ENCODE measurements at places on chromosomes 2 and 18.

GRCh38 chr2:224223851-224224555, 177.9 kb downstream of the FAM124B start:
- DNase-seq = no peak

DNA sequence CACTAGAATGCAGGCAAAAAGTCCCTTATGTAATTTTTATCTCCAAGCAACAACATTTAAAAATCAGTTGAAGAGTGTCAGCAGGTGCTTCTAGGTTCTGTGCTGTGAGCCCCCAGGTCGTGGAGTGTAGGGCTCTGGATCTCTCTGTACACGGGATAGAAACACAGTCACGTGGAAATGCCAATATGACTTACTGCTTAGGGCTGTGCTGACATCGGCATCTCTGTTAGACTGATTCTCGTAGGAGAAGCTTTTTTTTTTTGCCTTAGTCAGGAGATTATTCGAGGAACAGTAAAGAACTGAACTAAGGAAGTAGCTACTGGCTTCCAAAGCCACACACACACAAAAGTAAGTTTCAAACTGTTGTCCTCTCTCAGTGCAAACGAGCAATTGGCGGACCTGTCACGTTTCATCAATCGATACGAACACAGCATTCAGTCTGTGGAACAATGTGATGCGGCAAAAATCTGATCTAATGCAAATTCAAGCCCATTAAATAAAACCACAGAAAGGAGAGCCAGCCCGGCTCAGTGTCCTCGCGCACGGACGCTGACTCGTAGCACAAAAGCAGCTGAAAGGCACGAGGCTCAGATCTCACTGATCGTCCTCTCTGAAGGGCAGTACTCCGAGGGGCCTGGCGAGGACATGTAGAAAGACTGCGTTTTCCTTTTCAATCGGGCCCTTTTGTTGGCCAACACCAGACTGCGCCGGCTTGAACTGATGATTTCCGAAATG, 41.5 kb downstream of the PRELID3A start:
- no peak for DNase-seq

- no peak for DNase-seq
Measured at GRCh38 chr2:21404137-21404536, 280.4 kb downstream of the TDRD15 start.

- DNase-seq = peak; percentile 75
Measured at GRCh38 chr2:86238354-86238753, 39.1 kb downstream of the MRPL35 start.

DNA sequence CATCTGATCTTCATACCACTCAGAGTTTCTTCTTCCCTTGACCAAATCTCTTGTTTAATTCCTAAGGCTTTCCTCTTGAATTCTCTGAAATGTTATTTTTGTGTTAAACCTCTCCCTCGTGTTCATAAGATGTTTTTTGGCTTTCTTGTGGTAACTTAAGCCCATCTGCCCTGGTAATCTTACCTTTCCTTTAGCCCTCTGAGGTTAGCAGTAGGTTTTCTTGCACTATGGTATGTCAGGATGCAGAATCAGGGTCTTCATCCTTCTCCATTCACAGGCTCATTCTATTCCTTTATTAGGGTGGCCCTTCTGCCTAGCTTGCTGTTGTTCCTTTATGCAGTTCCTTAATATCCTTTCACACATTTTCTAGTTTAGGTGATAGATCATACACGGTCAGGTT, 24.1 kb downstream of the GIGYF2 start:
- no peak for DNase-seq

- no peak for DNase-seq
Measured at GRCh38 chr2:43376523-43377198, 150.3 kb upstream of the ZFP36L2 start.

DNA sequence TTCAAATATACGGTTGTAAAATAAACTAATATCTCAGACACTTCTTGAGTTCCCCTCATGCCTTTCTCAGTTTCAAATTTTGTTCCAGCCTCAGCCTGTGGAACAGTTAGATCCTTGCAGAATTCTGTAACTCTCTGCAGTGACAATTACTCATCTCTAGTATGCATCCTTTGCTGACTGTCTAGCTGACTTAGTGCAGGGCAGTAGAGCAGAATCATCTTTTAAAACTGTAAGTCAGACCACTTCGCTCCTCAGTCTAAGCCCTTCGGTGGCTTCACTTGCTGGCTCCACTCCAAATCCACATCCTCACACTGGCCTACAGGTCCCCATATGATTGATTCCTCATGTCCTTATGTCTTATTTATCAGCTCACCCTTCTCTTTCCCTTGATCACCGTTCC, 164.1 kb upstream of the ZSWIM2 start:
- no peak for DNase-seq

DNA sequence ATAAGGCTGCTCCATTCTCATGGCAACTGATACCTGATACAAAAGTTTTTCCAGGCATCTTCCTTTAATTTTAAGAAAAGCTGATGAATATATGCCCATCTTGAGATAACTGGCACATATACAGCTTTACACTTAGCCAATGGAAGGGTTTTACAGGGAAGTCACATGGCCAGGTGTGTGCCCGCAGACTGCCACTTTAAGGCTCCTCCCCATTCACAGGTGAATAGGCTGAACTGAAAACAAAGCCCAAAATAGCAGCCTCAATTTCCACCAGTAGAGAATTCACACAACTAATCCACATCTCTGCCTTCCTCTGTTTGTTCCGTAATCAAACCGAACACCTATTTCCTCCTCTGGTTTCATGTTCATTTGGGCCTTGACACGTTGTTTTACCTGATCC, 9.8 kb upstream of the ME2 start:
- no peak for DNase-seq

DNA sequence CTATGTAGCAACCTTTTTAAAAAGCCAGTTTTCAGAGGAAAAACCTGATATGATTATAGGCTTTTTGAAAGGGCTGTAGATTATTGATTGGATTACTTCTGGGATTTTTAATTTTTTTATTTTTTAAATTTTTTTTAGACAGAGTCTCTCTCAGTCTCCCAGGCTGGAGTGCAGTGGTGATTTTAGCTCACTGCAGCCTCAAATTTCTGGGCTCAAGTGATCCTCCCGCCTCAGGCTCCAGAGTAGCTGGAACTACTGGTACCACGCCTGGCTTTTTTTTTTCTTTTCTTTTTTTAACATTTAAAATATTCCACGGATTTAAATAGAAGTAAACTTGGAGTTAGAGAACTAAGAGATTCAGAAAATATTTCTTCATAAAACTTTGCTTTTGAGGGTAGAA, 1.2 kb downstream of the MRPL19 start:
- peak; percentile 31 for DNase-seq

DNA sequence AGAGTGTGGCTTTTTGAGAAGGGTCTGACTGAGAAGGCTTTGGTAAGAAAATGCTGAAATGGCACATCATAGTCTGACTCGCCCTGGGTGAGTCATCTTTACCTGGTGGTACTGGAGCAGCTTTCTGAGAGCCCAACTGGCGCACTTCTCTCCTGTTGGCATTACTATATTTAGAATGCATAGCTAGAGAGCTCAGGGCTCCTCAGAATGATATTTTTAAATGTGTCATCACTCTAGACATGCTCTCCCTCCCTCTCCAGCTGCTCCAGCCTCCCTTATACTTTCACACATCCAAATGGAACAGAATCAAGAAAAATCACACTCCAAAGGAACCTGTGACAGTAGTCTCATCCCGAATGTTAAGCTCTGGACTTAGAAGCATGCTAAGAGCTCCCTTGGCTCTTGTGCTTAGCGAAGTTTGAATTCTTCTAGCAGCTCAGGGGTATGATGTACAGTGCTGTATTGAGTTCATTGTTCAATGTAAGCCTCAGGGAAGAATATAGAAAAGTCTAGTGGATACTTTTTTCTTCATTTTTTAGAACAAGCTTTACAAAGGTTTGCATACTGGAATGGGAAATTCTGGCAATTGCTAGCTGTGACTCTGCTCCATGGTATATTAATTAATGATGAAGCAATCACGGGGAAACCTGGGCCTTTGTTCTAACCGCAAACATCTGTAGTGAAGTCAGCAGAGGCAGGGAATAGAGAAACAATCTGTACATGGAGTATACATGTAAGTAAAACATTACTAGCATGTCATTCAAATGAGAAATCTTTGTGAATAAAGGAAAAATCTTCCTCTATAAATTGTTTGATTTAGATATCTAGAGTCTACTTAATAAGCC, 751.2 kb upstream of the NRXN1 start:
- DNase-seq = no peak

- no peak for DNase-seq
Measured at GRCh38 chr2:153819501-153819900, 52.2 kb upstream of the GALNT13 start.

DNA sequence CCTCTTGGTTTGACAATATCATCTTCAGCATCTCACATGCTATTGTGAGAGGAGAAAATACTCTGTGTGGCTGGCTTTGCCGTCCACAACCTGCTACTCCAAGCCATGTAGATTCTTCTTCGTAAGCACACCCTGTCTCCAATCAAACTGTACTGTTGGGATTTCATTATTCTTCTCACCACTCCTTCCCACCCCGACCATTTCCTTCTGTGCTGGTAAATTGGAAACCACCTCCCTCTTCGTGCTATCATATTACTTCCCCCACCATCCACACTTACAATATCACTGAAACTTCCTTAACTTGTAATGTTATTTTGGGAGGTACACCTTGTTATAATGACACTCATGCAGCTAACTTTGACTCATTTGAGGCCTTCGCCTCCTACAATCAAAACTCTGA, 3.2 kb upstream of the AGXT start:
- no peak for DNase-seq

GRCh38 chr2:101704046-101704466, 6.5 kb downstream of the MAP4K4 start:
- peak; percentile 53 for DNase-seq

DNA sequence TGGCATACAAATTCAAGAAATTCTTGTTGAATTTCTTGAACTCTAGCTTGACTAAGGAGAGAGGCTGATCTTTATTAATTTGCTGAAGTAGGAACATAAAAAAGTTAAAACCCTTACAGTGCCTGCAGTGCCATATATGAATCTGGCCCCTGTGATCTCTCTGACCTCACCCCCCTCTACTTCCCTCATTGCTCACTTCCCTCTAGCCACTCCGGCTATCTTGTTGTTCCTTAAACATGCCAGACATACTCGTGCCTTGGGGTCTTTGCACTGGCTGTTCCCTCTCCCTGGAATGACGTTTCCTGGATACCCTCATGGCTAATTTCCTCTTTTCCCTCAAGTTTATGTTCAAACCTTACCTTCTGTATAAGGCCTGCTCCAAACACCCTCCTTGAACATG, 246.3 kb upstream of the SIX2 start:
- no peak for DNase-seq

DNA sequence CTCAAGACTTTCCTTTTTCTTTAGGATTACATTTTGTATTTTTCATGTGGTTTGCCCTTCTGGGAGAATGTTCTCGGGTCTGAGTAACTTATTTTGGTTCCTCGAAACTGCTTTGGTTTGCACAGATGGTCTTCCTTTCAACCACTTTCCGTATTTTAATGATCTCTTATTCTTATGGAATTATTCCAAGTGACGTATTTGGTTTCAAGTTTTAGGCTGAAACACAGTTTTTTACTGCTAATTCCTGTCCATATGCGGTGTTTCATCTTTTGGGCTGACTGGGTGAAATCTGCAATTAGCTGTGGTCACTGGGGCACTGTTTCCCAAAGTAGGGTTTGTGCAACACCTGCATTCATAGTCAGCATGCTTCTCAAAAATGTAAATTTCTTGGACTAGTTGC, 122.7 kb downstream of the CAPN13 start:
- no peak for DNase-seq

DNA sequence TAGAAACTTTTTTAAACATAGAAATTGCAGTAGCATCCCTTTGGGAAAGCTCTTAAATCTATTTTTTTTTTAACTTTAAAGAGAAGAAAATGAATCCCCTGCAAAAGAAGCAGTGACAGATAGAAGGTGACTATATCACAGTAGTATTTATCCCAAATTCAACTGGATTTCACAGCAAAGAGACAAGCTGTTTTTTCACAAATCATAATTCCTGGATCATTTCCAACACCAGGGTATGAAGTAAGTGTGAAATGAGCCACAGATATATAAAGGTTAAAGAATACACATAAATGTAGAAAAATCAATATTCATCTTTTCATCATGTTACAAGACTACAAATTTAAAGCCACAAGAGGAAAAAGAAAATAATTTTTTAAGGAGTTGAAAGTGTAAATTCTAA, 1404.9 kb upstream of the NXPH2 start:
- no peak for DNase-seq

DNA sequence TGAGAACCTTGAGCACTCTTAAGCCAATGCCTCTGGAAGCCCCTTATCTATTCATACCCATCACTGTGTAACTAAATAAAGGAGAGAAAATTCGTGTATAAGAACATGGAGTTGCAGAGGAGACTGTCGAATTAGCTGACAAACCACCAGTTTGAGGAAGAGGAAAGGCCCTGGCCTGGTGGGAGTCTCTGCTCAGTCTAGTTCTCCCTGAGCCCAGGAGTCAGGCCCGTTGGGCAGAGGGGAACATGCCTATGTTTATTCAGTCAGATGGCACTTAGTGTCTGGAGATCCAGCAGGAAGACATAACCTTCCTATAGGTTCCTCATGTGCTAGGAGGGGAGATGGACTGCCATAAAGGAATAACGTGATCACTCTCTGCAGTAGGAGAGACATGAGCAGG, 60.3 kb downstream of the MGAT5 start:
- no peak for DNase-seq

DNA sequence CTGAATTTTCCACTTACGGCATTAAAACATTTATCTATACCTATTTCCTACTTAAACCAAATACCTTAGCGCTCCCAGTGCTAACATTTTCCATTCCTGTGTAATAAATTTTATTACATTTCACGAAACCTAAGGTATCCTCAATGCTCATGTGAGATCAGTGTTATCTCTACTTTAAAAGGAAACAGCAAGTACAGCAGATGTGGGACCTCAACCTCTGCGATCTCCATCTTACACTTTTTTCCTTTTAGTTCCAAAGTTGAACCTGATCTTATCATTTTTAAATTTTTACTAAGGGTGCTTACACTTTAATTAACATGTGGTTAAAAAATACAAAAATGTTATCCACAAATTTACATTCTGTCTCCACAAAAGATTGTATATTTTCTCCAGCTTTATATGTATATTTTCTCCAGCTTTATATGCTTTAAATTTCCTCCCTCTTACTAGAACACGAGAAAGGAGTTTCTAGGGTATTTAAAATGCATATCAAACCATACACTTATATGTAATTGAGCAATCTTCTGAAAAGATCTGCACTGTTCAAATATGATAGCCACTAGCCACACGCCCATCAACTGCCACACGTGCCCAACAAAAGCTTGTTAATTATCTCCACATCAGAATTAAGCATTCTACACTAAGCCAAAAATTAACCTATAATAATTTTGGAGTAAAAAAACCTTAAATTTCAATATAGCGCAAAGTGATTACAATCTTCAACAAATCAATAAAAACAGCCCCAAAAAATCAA, 38.1 kb downstream of the MBOAT2 start:
- DNase-seq = no peak

DNA sequence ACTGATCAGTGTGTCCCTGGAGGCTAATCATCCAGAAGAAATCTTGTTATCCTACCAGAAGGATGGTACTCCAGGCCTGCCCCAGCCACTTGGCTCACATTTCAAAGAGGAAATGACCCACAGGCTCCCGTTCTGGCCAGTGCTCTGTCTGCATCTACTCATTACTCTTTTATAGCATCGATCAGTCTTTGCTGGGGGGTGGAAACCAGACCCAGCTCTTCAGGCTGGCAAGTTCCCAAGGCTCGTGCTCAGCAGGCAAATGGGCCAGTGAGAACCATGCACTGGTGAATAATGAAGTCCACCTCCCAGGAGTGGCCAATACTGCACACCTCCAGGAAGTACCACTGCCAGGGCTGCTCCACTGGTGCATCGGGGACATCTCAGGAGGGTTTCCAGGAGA, 38.8 kb downstream of the DNER start:
- DNase-seq = no peak

Measured in NAMALWA (cell line).